ENCODE measurements at places on chromosomes 6 and 20.

DNA sequence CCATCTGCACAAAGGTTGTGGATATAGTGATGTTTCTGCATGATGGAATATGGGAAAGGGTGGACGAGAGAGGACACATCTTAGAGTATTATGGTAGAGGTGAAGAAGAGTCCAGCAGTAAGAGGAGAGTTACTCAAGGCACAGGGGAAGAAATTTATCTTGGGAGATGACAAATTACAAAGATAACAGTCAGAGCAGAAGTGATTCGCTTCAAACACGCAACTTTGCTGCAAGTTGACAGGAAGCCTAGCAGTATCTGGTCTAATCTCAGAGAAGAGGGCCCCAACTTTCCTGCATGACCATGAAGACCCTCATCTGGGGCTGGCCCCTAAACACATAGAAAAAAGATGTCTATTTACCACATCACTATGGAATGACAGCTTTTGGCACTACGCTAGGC lies 1.2 kb upstream of the CALHM6 start:
- H3K27ac ChIP-seq: no peak overlapping the region
- no peaks in the 10 kb centered on the region for H3K36me3 ChIP-seq
- no peak for DNase-seq

DNA sequence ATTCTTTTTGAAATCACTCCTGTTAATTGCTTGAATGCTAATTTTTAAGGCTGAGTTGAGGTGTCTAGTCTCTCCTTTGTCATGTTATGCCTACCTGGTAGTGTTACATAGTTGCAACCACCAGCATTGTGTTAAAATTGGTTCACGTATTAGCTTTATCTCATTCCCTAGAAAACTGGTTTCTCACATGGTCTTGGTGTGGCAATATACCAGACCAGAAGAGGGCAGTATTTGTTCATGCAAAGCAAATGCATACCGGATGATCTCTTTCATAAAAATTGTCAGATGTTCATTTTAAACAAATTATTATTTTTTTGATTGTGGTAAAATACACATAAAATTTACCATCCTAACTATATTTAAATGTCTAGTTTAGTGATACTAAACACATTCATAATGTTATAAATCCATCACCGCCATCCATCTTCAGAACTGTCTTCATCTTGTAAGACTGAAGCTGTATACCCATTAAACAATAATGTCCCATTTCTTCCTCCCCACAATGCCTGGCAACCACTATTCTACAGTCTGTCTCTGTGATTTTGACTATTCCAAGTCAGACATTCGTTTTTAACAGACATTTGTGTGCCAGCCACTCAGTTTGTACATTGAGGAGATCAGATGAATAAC lies 92.8 kb downstream of the ATRN start:
- H3K36me3 ChIP-seq: peaks cover 21% of the 10 kb centered on the region
- peak; percentile 69 for DNase-seq
- H3K27me3 ChIP-seq: no peaks in the 10 kb centered on the region
- H3K4me1 ChIP-seq: no peaks in the 10 kb centered on the region
- no peak overlapping the region for H3K4me3 ChIP-seq

- H3K27ac ChIP-seq: no peak overlapping the region
- H3K36me3 ChIP-seq: no peaks in the 10 kb centered on the region
- H3K4me1 ChIP-seq: no peaks in the 10 kb centered on the region
- H3K4me3 ChIP-seq: no peak overlapping the region
- no peaks in the 10 kb centered on the region for H3K27me3 ChIP-seq
Measured at GRCh38 chr6:67916399-67916798, 718.7 kb upstream of the ADGRB3 start.

GRCh38 chr20:57309544-57310115 lies 20.0 kb upstream of the SPO11 start:
- no peaks in the 10 kb centered on the region for H3K4me1 ChIP-seq
- H3K4me3 ChIP-seq: no peak overlapping the region
- no peaks in the 10 kb centered on the region for H3K36me3 ChIP-seq

GRCh38 chr6:44474190-44474631 lies 86.7 kb downstream of the CDC5L start:
- peaks cover 18% of the 10 kb centered on the region for H3K4me1 ChIP-seq
- DNase-seq: no peak
- no peak overlapping the region for H3K4me3 ChIP-seq
- H3K36me3 ChIP-seq: no peaks in the 10 kb centered on the region
- no peak overlapping the region for H3K27ac ChIP-seq
- H3K27me3 ChIP-seq: no peaks in the 10 kb centered on the region

DNA sequence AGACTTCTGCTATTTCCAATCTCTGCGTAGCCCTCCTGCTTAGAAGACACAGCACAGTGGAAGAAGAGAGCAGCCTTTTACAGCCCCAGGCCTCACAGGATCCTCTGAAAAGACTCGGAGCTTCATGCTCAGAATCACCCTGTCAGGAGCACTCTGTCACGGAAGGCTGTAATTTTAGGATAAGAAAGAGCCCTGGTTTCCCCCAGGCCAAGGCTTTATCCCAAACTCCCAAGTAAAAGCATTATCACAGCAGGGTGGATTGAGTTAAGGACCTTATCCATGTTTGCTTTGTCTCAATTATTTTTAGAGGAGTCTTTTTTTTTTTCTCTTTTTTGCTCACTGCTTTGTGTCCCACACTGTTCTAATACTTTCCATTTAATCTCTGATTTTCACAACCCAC lies 39.2 kb downstream of the ANKS1A start:
- no peak for DNase-seq
- no peaks in the 10 kb centered on the region for H3K27me3 ChIP-seq
- H3K27ac ChIP-seq: no peak overlapping the region
- no peaks in the 10 kb centered on the region for H3K36me3 ChIP-seq
- H3K4me3 ChIP-seq: no peak overlapping the region

DNA sequence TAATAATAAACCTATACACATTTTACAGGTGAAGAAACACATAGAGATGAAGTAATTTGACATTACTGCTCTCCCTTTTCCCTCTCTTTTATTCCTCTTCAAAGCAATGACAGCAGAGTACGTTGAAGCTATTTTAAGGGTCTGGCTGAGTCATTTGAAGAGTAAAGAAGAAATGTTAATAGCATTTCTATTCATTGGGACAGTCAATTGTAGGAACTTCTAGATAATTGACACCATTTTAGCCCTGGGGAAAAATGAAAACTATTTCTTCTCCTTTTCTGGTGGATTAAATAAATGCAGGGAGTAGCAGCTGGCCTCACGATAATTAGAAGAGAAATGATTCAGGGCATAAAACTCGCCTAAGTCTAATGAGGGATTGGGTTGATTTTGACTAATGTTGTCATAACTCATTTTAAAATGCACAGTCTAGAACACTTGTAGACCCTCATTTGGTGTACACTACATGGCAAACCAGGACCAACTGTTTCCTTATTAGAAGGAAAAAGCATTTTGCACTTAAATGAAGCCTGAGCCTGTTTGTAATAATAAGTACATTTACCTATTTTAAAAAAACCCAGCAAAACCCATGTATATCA lies 48.1 kb downstream of the RIPOR2 start:
- H3K27ac ChIP-seq: no peak overlapping the region
- H3K36me3 ChIP-seq: peaks cover 3% of the 10 kb centered on the region

GRCh38 chr6:44162876-44163625 lies 4.4 kb downstream of the CAPN11 start:
- no peak overlapping the region for H3K27ac ChIP-seq
- no peaks in the 10 kb centered on the region for H3K27me3 ChIP-seq
- H3K36me3 ChIP-seq: no peaks in the 10 kb centered on the region
- H3K4me3 ChIP-seq: no peak overlapping the region
- no peak for DNase-seq
- H3K4me1 ChIP-seq: peaks cover 11% of the 10 kb centered on the region

DNA sequence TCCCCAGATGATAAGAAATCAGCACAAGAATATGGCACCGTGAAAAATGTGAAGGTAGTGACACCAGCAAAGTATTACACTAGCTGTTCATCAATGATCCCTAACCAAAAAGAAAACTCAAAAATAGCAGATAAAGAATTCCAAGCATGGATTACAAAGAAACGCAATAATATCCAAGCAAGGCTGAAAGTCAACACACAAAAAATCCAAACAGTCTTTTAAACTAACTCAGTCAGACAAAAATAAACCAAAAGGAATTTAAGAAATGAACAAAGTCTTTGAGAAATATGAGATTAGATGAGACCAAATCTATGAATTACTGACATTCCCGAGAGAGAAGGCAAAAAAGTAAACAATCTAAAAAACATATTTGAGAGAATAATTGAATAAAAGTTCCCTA lies 976.1 kb upstream of the MAP3K7 start:
- H3K27ac ChIP-seq: no peak overlapping the region
- no peaks in the 10 kb centered on the region for H3K36me3 ChIP-seq
- DNase-seq: no peak
- H3K4me3 ChIP-seq: no peak overlapping the region

DNA sequence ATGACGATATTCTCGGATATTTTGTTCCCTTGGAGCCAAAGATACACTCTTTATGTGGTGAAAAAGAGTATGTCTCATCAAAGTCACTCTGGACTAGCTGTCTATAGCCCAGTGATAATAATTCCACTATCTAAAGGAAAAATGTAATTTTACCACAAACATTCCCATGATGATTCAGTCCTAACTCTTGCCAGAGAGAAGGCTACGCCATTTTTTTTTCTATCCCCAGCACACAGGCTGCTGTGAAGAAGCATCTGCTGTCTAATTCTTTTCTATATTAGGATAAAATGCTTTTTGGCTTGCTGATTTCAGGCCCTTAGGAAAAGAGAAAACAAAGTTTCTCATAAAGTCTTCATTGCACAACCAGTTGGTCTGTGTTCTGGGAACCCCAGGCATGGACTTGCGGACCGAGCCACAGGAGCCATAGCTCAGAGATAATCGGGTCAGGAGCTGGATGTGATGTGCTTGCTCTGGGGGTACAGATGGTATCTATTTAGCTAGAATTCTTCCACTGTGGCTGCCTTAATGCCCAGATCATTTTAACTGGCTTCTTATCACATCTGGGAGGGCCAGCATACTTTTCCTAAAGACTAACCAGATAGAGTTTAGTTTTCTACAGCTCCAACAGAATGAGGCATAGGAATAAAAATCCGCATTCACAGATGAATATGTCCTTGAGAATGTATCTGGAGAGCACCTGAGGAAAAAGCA lies 683.7 kb upstream of the ID4 start:
- no peak overlapping the region for H3K4me3 ChIP-seq
- H3K27me3 ChIP-seq: no peaks in the 10 kb centered on the region
- H3K27ac ChIP-seq: no peak overlapping the region
- no peak for DNase-seq
- no peaks in the 10 kb centered on the region for H3K4me1 ChIP-seq

GRCh38 chr6:69868252-69868804 lies 2.0 kb downstream of the COL19A1 start:
- peaks cover 13% of the 10 kb centered on the region for H3K4me1 ChIP-seq
- DNase-seq: no peak
- no peaks in the 10 kb centered on the region for H3K36me3 ChIP-seq
- no peak overlapping the region for H3K27ac ChIP-seq

- H3K4me1 ChIP-seq: peaks cover 18% of the 10 kb centered on the region
- H3K36me3 ChIP-seq: peaks cover 5% of the 10 kb centered on the region
- H3K4me3 ChIP-seq: no peak overlapping the region
- no peak overlapping the region for H3K27ac ChIP-seq
- no peaks in the 10 kb centered on the region for H3K27me3 ChIP-seq
Measured at GRCh38 chr6:28333599-28334018, 2.3 kb downstream of the ZSCAN31 start.

DNA sequence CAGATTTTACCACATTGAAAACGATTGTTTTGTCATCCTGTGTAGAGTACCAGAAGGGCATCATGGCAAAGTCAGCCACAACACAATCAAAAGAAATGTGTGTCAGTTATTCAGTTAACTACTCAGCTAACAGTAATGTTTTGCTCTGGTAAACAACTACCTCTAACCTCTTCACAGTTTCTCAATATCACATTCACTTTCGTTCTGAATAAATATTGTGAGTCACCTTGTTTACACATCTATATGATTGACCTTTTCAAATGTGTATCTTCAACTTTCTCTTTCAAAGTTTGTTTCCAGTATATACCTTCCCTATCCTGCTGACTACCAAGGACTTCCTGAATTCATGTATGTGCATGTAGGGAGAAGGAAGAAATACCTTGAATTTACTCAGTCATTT lies 216.6 kb upstream of the UFL1 start:
- no peak overlapping the region for H3K4me3 ChIP-seq

- H3K4me3 ChIP-seq: no peak overlapping the region
- DNase-seq: no peak
- no peak overlapping the region for H3K27ac ChIP-seq
- H3K27me3 ChIP-seq: no peaks in the 10 kb centered on the region
Measured at GRCh38 chr6:143700684-143701348, 23.1 kb downstream of the PHACTR2 start.

DNA sequence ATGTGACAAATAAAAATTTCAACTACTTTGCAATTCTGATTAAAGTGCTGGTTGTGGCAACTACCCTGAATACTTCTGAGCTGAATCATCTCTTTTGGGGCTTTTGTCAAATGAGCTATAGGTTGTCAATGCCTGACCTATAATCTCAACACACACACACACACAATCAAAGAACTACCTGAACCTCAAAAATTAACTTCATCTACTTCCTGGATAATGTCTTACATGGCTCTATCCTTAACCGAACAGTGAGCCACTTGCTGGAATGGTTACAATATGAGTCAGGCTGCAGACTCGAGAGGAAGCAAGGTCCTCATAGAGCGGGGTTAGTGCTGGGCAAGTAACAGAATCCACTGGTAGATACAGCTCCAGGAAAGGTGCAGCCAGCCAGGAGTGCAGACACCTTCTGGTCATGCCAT lies 70.6 kb upstream of the DST start:
- DNase-seq: peak; percentile 15
- no peak overlapping the region for H3K27ac ChIP-seq
- no peak overlapping the region for H3K4me3 ChIP-seq
- no peaks in the 10 kb centered on the region for H3K27me3 ChIP-seq
- H3K4me1 ChIP-seq: no peaks in the 10 kb centered on the region

- no peak overlapping the region for H3K4me3 ChIP-seq
- DNase-seq: no peak
- H3K4me1 ChIP-seq: no peaks in the 10 kb centered on the region
- H3K27me3 ChIP-seq: no peaks in the 10 kb centered on the region
- no peak overlapping the region for H3K27ac ChIP-seq
- H3K36me3 ChIP-seq: peaks cover 10% of the 10 kb centered on the region
Measured at GRCh38 chr20:32397567-32398084, 39.5 kb downstream of the ASXL1 start.

DNA sequence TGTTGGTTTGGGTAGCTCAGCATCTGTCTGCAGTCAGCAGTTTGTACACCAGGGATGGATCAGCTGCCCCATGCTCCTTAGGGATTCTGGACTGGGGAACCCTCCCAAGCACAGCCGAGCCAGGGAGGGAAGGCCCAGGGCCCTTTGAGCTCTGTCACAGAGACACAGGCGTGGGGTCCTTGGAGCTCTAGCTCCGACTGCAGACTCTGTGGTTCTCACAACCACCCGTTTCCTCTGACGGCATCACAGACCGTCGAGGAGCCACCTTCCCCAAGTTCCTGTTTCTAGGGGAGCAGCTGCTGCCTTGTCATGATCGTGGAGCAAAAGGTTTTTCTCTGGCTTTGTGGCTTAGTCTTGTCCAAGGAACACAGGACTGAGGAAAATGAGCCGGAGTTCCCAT lies at the start of gene SLA2:
Gene SLA2, minus strand, starts transcription at position 199 of the 400 bp plus-strand sequence. CDS start 4,861 bp downstream, outside the sequence.
- peaks cover 43% of the 10 kb centered on the region for H3K4me1 ChIP-seq
- H3K27me3 ChIP-seq: no peaks in the 10 kb centered on the region
- peaks cover 5% of the 10 kb centered on the region for H3K36me3 ChIP-seq
- H3K4me3 ChIP-seq: no peak within 1 kb of the TSS
- peak; percentile 97 for DNase-seq
- H3K27ac ChIP-seq: peak within 1 kb of the TSS; percentile 82
